K562 (cell line): ENCODE measurements at places on chromosomes 1 and 21.

DNA sequence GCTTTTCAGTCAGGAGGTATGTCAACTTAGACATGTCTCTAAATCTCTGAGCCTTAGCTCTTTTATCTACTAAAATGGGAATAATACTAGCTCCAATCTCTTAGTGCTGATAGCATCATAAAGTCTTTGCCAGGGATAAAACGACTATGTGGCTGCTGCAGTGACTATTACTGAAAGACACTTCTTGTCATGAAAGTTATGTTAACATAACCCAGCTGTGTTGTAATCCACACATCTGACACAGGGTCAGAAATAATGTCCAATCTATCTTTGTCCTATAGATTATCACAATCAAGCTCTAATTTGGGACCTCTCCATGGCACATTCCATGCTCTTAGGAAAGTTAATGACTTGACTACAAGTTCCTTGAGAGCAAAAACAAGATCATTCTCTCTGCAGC, 62.8 kb downstream of the JAK1 start:
- no peaks in the 10 kb centered on the region for H3K27me3 ChIP-seq
- no peak overlapping the region for H3K4me3 ChIP-seq
- H3K4me1 ChIP-seq = no peaks in the 10 kb centered on the region

DNA sequence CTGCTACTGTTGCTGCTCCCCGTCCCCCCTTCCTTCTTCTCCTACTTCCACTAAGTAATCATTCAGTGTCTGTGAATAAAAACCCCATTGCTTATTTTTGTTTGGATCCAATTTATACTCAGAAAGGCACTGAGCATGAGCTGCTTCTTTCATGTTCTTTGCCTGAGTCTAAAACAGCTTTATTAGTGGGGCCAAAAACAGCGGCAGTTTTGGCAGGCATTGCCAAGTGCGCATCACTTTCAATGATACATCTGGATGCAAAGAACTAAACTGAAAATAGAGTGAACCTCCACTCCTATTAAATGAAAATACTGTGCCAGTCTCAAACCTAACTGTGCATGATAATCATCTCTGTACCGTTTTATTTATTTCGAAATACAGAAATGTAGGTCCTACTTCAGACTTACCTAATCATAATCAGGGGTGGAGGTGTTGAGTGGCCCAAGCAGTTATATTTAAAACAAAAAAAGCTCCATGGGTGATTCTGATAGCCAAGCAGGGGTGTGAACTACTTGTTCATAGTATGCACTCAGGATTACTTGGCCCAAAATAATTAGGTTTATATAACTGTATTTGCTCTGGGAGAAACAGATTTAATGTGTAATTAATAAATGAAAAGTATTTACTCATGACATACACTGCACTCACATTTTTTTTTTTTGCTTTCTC, 48.4 kb downstream of the NEK7 start:
- H3K36me3 ChIP-seq = no peaks in the 10 kb centered on the region
- no peaks in the 10 kb centered on the region for H3K27me3 ChIP-seq
- no peak for DNase-seq
- no peaks in the 10 kb centered on the region for H3K4me1 ChIP-seq
- no peak overlapping the region for H3K27ac ChIP-seq

GRCh38 chr1:68361346-68361910, 88.3 kb downstream of the RPE65 start:
- H3K36me3 ChIP-seq = no peaks in the 10 kb centered on the region
- H3K27ac ChIP-seq = no peak overlapping the region
- H3K4me1 ChIP-seq = no peaks in the 10 kb centered on the region

GRCh38 chr1:219805191-219805590, 123.2 kb downstream of the SLC30A10 start:
- no peak for DNase-seq
- H3K4me3 ChIP-seq = no peak overlapping the region
- H3K4me1 ChIP-seq = no peaks in the 10 kb centered on the region
- H3K27me3 ChIP-seq = peaks cover 12% of the 10 kb centered on the region
- no peaks in the 10 kb centered on the region for H3K36me3 ChIP-seq

GRCh38 chr1:7298145-7298544, 473.0 kb upstream of the VAMP3 start:
- no peak for DNase-seq
- no peak overlapping the region for H3K27ac ChIP-seq
- peaks cover 28% of the 10 kb centered on the region for H3K27me3 ChIP-seq
- no peak overlapping the region for H3K4me3 ChIP-seq

- no peak overlapping the region for H3K27ac ChIP-seq
- no peaks in the 10 kb centered on the region for H3K36me3 ChIP-seq
- H3K27me3 ChIP-seq = no peaks in the 10 kb centered on the region
These were observed 267.8 kb upstream of the SNX7 start for GRCh38 chr1:98393719-98394118.

DNA sequence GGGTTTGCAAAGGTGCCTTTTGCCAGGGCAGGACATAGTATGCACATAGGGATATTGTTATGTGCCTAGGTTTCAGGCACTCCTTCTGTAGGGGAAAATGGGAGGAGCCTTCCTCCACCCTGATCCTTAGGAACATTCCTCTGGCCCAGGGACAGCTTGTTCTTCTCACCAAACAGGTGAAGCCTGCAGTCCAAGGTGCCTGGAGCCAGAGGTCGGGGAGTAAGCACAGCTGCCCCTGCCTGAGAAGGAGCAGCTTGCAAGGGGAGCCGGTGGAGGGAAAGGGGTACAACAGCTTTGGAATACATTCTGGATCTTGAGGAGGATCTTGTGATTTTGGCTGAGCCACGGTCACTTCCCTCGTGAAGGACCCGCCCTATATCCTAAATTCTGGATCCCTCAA, 82.4 kb upstream of the CD1D start:
- no peak overlapping the region for H3K4me3 ChIP-seq
- no peaks in the 10 kb centered on the region for H3K36me3 ChIP-seq
- H3K4me1 ChIP-seq = peaks cover 4% of the 10 kb centered on the region; the same call in 1 of the 3 replicates

- H3K27me3 ChIP-seq = peaks cover 94% of the 10 kb centered on the region
These were observed 3.2 kb downstream of the DMRTA2 start for GRCh38 chr1:50419907-50420677.

GRCh38 chr1:209576392-209577197, 6.9 kb upstream of the CAMK1G start:
- H3K4me3 ChIP-seq = no peak overlapping the region
- no peaks in the 10 kb centered on the region for H3K36me3 ChIP-seq
- H3K4me1 ChIP-seq = no peaks in the 10 kb centered on the region
- DNase-seq = peak; percentile 76

GRCh38 chr1:19287436-19288185, 959 bp downstream of the AKR7A3 start:
- no peak overlapping the region for H3K27ac ChIP-seq
- no peak for DNase-seq
- no peaks in the 10 kb centered on the region for H3K4me1 ChIP-seq

GRCh38 chr1:208423526-208423925, 179.3 kb upstream of the PLXNA2 start:
- no peaks in the 10 kb centered on the region; the same call in 2 of the 3 replicates for H3K27me3 ChIP-seq
- DNase-seq = no peak
- H3K36me3 ChIP-seq = no peaks in the 10 kb centered on the region
- no peaks in the 10 kb centered on the region for H3K4me1 ChIP-seq
- H3K27ac ChIP-seq = no peak overlapping the region
- no peak overlapping the region for H3K4me3 ChIP-seq

DNA sequence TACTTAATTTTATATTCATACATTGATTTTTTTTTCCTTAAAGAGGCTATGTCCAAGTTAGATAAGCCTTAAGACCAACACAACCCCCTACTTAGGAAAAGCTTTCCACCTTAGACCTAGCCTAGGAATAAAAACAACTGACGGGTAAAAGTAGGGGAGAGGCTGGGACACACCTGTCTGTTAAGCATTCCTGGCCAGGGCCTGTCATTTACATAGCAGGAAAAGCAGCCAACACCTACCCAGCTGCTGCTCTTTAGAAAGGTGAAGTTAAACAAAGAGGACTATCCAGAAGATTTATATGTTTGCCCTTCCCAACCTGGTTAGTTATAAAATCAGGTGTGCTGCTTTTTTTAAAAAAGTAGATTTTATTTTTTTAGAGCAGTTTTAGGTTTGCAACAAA, 29.1 kb upstream of the SAMD13 start:
- no peaks in the 10 kb centered on the region; the same call in 2 of the 3 replicates for H3K4me1 ChIP-seq
- no peak overlapping the region for H3K27ac ChIP-seq
- H3K27me3 ChIP-seq = no peaks in the 10 kb centered on the region
- no peaks in the 10 kb centered on the region for H3K36me3 ChIP-seq

- no peak overlapping the region for H3K27ac ChIP-seq
- H3K4me1 ChIP-seq = no peaks in the 10 kb centered on the region
- no peak for DNase-seq
- H3K27me3 ChIP-seq = no peaks in the 10 kb centered on the region
These were observed 86.3 kb downstream of the LHX9 start for GRCh38 chr1:198003468-198003867.

GRCh38 chr1:172754609-172755008, 95.7 kb downstream of the FASLG start:
- H3K4me1 ChIP-seq = no peaks in the 10 kb centered on the region

DNA sequence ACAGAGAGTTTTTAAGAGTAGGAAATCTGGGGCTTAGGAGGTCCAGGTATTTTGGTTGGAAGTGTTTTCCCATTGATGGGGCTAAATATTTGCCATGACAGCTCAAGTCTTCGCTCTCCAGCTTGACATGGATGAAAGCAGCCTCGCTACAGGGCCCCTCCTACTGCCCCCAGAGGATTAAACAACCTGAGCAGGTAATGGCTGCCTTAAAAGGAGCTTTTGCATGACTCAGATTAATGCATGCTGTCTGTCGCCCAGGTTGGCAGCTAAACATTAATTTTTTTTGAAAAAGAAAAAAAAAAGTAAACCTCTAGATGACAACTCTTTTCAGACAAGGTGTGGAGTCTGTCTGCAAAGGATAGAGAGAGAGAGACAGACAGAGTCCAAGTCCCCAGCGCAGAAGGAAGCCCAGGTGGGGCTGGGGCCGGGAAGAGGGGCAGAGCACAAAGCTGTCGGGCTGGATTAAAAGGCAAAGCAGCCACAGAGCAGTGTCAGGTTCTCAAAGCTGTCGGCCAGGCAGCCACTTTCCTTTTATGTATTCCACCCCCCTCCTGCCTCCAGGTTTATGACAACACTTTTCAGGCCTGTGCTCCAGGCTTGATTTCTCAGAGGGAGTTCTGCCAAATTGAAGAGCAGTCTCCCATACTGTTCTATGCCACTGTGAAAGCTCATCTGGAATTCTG, 127.9 kb downstream of the CLIC6 start:
- H3K4me3 ChIP-seq = no peak overlapping the region
- H3K36me3 ChIP-seq = peaks cover 88% of the 10 kb centered on the region
- H3K4me1 ChIP-seq = no peaks in the 10 kb centered on the region

- peaks cover 19% of the 10 kb centered on the region; the same call in 1 of the 3 replicates for H3K36me3 ChIP-seq
- no peak for DNase-seq
- H3K27me3 ChIP-seq = no peaks in the 10 kb centered on the region
- no peak overlapping the region for H3K27ac ChIP-seq
These were observed 37.9 kb downstream of the FABP3 start for GRCh38 chr1:31335007-31335406.

DNA sequence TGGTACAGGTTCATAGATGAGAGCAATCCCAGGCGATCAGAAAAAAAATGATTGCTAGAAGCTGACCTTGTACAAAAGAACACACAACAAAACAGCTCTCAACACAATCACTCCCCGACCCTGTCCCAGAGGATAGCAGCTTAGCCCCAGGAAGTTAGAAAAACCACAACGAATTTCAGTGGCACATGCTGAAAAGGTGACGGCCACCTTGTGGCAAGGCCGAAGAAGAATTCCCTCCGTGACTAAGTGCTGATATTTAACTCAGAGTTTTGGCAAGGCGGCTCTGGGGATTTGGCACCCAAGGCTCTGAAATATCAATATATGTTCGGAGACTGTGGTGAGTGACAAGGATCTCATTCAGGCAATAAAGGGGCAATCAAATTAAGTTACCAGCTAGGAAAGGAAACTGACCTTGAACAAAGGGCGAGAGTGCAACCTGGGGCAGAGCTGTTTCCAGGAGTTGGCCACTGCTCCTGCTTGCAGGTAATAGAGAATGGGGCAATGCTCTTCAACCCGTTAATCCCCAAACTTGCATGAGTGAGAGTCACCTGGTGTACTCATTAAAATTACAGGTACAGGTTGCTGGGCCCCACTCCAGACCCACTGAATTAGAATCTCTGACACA, 96.2 kb downstream of the BEND5 start:
- no peaks in the 10 kb centered on the region for H3K27me3 ChIP-seq
- H3K27ac ChIP-seq = no peak overlapping the region
- H3K36me3 ChIP-seq = no peaks in the 10 kb centered on the region
- no peak overlapping the region for H3K4me3 ChIP-seq
- H3K4me1 ChIP-seq = no peaks in the 10 kb centered on the region

- no peaks in the 10 kb centered on the region for H3K36me3 ChIP-seq
- DNase-seq = no peak
- no peaks in the 10 kb centered on the region for H3K4me1 ChIP-seq
- H3K4me3 ChIP-seq = no peak overlapping the region
- no peaks in the 10 kb centered on the region for H3K27me3 ChIP-seq
These were observed 78.5 kb downstream of the BRINP2 start for GRCh38 chr1:177249231-177249630.

DNA sequence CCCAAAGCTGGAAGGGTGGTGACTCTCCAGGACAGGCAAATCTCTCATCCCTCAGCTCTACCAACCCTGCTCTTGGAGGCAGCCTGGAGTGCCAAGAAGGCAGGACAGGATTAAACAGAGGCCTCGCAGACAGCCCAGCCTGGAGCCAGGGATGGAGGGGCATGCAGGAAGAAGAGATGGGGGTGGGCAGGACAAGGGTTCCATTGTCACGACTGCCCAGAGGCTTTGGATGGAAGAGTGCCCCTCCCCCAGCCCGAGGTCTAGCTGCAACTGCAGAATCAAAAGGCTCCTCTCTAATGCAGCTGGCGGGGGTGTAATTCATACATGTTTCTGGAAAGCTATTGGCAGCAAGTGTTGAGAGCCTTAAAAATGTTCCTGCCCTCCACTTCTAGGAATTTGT, 8.8 kb downstream of the RAB7B start:
- no peaks in the 10 kb centered on the region for H3K4me1 ChIP-seq
- H3K27me3 ChIP-seq = peaks cover 15% of the 10 kb centered on the region
- no peak overlapping the region for H3K27ac ChIP-seq
- no peaks in the 10 kb centered on the region for H3K36me3 ChIP-seq
- DNase-seq = no peak

DNA sequence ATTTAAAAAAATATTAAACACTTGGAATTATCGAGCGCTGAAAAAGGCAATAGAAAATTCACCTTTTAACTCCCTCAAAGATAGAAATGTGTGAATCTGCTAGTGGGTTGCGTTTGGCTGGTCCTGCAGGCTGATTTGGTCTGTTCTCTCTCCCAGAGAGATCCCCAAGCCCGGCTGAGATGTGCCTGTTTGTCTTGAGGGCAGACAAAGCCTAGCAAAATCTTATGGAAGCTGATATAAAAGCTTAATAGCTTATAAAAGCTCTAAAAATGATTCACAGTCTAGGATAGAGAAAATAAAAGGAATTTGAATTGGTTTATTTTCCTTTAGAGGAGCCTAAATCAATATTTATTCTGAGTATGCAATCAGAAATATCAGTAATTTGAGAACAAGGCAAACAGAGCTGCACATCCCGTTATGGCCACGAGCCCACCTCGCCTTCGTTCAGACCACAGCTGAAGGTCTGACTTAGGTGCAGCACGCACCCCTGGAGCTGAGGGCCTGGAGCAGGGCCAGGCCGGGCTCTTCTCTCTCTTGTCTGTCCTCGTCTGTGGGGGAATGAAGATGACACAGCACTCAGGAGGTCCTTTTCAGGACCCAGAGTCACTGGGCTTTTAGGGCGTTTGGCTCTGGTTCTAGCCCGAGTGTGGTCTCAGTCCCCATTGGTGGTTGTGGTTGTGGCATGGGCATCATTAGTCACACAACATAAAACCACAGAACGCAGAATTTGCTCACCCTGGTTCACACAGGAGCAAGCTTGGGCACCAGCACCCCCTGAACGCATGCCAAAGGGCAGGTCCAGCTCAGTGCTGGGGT, 18.6 kb downstream of the PDE9A start:
- H3K4me1 ChIP-seq = no peaks in the 10 kb centered on the region
- H3K27me3 ChIP-seq = peaks cover 45% of the 10 kb centered on the region
- DNase-seq = no peak
- H3K4me3 ChIP-seq = no peak overlapping the region
- no peaks in the 10 kb centered on the region for H3K36me3 ChIP-seq
- no peak overlapping the region for H3K27ac ChIP-seq
